Activated CD4-positive, alpha-beta T cell treated with anti-CD3 and anti-CD28 coated beads, Interleukin-2, amount 50 U/mL, for 24 hours (primary cell): ENCODE measurements at places on chromosomes 4 and X.
A peak's percentile ranks its signal among the peaks of the same experiment; 100 is the strongest.

GRCh38 chrX:22652596-22652995, 347.2 kb upstream of the DDX53 start:
- no peak for DNase-seq

- no peak for DNase-seq
These were observed 192.2 kb upstream of the FAT1 start for GRCh38 chr4:186915816-186916215.

DNA sequence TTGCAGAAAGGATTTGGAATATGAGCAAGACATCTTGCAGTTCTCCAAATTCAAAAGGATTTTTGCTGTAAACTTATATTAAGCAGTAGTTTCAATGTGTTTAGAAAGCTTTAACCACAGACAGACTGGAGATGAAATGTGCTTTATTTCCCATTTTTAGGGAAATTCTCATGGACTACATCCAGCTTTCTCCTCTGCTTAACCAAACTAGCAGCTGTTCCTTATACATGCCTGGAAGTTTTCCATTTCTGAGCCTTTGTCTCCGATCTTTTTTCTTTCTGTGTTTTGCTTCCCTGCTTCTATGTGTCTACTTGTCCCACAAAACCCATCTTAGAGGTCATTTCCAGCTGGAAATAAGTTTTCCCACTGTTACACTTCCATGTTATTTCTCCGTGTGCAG, 41.6 kb downstream of the TMA16 start:
- DNase-seq: no peak

GRCh38 chr4:44100456-44100855, 348.2 kb downstream of the KCTD8 start:
- no peak for DNase-seq

DNA sequence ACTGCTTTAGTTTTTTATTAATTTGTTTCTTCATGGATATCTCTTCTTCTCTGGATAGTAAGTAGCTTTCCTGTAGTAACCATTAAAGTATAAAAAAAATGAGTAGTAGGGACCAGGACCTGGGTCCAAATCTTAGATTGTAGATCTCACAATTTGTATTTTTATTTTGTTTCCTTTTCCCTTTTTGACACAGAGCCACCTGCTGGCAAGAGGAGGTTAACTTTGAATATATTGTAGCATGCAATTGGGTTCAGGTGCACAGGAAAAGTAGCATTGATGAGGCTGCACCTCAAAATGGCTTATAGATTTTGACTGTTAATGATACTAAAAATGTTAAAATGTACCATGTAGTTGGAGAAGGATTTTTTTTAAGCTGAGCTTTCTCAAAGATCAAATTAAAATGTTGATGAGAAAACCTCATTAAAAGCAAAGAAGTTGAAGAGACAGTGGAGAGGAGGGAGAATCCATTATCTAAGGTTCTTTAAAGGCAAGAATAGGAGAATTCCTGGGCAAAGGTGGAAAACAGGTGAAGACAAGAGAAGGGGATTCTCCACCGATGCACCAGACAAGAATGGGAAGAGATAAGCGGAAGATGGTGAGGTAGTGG, 48.3 kb upstream of the HPGDS start:
- DNase-seq: no peak

GRCh38 chr4:174523025-174523693, 871 bp upstream of the HPGD start:
- DNase-seq: no peak

DNA sequence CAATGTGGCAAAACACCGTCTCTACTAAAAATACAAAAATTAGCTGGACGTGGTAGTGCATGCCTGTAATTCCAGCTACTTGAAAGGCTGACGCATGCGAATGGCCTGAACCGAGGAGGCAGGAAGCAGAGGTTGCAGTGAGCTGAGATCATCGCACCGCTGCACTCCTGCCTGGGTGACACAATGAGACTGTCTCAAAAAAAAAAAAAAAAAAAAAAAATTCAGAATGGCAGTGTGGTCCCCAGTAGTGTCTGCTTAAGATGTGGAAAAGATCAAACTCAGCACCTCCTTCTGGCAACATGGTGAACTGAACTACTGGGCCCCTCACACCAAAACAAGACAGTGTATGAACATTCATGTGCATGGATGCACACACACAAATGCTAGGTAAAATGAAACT, 32.2 kb downstream of the SMS start:
- DNase-seq: no peak

DNA sequence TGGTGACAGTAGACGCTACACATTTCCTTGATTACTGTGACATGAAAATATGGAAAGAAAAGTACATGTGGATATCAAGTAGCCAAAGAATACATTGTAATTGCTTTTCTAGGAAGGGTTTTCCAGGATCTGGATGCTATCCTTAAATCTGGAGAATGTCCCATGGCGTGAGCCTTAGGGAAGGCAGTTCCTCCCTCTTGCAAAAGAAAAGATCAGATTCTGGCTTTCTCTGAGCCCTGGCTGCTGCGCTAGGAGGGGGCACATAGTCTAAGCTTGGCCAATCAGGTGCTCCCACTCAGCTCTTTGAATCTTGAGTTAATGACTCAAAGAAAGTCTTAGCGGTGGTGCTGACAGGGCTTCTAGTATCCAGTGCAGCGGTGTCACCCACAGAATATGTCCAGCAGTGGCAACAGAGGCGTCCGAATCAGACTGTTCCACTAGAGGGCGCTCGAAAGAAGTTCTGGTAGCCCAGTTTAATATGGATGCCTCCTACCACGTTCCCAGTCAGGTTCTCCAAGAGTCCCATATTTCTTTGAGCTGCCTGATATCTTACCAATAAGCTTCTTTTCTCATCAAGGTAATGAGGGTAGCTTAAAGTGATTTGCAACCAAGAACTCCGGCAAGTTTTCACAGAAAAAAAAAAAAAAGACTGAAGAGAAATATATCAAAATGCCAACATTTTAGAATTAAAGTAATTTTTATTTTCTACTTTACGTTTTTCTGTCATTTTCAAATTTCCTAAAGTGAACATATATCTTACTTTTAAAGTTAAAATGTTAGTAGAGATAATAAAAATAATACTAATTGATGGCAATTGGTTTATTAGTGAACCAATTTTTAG, 213.4 kb upstream of the S100G start:
- DNase-seq: peak; percentile 51

DNA sequence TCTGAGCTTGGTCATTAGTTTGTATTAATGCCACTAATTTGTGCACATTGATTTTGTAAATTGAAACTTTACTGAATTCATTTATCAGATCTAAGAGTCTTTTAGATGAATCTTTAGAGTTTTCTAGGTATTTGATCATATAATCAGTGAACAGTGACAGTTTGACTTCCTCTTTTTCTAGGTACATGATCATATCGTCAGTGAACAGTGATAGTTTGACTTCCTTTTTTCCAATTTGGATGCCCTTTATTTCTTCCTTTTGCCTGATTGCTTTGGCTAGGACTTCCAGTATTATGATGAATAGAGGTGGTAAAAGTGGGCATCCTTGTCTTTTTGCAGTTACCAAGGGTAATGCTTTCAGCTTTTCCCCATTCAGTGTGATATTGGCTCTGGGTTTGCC, 421.4 kb upstream of the CPXCR1 start:
- no peak for DNase-seq

DNA sequence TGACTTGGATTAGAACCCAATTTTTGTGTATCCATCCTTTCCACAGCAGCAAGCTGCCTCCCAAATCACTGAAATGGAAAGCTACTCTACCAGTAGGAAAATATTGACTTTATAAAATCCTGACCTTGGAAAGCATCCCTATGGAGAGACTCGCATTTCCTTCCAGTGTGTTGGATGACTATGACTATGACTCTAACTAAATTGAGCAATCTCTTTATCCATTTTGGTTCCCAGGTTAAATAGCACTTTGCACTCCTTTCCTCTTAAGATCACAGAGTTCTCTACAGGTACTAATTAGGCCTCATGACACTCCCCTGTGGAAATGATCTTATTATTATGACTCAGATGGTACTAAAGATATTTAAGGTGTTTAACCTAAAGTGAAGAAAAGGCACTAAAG, 431.8 kb downstream of the PPARGC1A start:
- no peak for DNase-seq

GRCh38 chr4:9704551-9705332, 76.7 kb upstream of the DRD5 start:
- DNase-seq: no peak

DNA sequence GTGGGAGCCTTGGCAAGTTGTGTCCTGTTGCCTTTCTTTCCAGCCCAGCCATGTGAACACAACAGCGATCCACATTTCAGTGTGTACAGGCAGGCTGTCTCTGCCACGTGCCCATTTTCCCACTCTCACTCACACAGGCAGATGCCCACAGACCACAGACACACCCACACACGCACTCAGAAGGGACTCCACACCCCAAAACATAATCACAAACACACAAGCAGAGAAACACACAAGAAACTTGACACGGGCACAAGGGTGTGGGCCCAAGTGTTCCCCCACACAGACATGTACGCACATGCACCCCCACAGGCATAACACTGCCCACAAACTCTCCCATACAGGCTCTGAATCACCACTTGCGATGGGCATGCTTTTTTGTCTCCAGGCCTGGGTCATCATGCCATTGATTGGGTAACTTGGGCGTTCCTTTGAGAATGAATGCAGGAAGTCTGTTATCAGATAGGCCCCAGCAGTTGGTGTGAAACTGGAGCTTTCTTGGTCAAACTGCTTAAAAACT, 84.3 kb downstream of the NBDY start:
- peak; percentile 11 for DNase-seq

GRCh38 chr4:63460075-63460474, 949.2 kb downstream of the TECRL start:
- no peak for DNase-seq

GRCh38 chr4:79042079-79042674, 102.9 kb upstream of the PAQR3 start:
- DNase-seq: no peak

DNA sequence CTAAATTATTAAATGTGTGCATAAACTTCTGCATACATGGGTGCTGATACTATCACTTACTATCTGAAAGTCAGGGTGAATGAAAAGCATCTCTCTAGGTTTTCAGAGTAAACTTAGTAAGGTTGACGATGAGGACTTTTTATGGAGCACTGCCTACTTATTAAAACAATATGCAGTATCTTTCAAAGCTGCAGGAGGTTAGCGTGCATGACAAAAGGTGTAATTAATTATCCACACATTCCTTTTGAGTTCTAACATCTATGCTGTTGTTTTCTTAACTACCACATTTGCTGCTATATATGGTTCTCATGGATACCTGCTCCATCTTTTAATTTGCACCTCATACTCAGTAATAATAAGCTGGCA, 256.2 kb downstream of the FSTL5 start:
- no peak for DNase-seq

GRCh38 chr4:182495031-182495430, 251.8 kb downstream of the TENM3 start:
- no peak for DNase-seq

DNA sequence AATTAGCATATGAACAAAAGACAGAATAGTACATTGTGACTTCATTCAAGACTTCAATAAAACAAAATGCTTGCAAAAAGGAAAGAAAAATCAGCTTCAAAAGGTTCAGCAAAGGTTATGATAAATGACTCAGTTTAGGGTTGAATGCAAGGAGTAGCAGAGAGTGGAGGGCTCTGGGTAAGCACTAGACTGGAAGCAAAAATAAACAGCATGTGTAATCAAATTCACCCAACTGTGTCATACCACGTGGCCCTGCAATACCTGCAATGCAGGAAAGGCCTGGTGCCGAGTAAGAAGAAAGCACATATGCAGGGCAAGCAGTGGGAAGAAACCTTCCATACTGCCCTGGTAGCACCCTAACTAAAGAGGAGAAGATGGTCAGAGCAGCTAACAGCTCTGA, 88.7 kb downstream of the ATP11C start:
- DNase-seq: no peak

- DNase-seq: peak; percentile 4
These were observed 91.7 kb upstream of the CXorf66 start for GRCh38 chrX:140057001-140057411.

GRCh38 chrX:12419591-12419990, 281.3 kb downstream of the FRMPD4 start:
- DNase-seq: no peak

DNA sequence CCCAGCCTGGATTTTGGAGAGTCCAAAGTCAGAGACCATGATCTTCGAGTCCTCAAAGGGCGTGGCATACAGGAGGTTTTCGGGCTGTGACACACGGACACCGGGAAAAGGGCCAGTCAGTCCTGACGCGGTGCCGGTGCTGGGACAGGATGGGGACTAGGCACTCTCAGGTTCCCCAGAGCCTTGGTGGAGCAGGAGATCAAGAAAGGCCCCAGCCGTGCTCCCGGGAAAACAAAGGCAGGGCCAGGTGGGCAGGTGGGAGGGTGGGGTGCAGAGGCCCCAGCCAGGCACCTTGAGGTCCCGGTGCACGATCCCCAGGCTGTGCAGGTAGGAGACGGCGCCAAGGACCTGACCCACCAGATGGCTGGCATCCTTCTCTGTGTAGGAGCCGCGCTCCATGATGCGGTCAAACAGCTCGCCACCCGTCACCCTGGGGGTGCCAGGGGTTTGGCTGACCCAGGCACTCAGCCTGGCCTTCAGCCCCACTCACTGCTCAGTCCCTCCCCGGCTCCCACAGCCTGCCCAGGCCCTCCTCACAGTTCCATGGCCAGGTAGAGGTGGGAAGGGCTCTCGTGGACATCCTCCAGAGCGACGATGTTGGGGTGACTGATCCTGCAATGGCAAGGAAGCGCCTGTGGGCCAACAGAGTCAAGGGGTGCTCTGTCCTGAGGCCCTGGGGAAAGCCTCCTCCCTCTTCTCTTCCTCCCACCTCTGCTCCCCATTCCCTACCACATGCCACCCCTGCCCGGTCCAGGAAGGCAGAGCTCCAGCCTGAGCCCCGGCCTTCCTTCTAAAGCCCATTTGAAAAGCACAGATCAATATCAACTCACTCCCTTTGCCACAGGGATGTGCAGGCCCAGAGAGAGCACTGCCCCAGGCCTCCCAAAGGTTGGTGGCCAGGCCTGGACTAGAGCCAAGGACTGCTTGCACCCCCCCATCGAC, 1.8 kb downstream of the PNCK start:
- DNase-seq: no peak

- no peak for DNase-seq
These were observed 514.5 kb upstream of the SLIT2 start for GRCh38 chr4:19736968-19737756.

DNA sequence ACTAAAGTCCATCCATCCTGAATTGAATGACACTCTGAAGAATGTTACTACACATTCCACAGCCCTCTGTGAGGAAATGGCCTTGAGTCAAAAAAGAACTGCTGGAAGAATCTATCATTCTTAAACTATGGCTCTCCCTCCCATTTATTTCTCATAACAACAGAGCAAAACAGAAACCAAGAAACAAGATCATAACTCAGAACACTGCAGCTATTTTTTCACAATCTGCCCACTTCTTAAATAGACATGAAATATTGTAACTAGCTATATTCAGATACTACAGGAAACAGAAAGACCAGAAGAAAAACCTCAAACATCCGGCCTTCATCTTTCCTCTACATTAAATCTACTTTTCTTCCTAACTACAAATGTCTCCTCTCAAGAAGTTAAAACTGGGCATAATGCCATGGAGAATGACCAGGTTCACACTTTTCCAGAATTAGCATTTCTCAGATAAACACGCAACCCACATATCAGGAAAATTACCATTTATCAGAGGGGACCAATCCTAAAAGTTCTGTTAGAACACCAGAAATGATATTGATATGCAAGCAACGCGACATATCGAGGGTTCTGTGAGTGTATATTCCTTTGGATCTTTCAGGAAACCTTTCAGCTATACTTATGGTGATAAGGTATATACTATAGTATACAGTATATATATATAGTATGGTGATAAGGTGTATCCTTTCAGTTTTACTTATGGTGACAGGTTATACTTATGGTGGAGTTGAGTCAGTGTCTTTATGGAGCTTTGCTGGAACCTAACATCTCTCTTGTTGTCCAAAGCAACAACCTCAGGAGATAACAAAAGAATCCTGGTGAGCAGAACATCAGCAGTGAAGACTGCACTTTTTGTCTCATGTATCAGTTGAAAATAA, 60.4 kb upstream of the IRF2 start:
- DNase-seq: no peak
